ENCODE measurements at places on chromosomes 3 and 15. TPM values are rescaled to one million over a fixed set of nuclear protein-coding genes. Genes with fewer than 3 reads are reported as not detected.
A peak's percentile ranks its signal among the peaks of the same experiment; 100 is the strongest.

DNA sequence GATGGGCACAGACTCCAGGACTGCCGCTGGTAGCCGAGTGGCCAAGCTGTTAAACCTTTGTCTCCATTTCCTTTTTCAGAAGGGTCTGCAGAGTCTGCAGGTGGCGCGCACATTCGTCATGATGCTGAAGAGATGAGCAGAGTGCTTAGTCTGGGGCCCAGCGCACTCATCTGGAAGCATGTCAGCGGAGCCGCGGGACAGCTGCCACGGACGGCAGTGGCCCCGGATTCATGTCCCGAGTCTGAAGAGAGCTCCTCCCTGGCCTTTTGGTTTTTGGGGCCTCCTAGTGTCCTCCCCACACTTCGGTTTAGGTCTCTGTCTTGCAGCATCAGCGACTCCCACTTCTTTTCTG, 42.6 kb downstream of the KLHL25 start:
- no peak for DNase-seq

- DNase-seq, result no peak
These were observed 269.5 kb upstream of the GBE1 start for GRCh38 chr3:82030916-82031315.

DNA sequence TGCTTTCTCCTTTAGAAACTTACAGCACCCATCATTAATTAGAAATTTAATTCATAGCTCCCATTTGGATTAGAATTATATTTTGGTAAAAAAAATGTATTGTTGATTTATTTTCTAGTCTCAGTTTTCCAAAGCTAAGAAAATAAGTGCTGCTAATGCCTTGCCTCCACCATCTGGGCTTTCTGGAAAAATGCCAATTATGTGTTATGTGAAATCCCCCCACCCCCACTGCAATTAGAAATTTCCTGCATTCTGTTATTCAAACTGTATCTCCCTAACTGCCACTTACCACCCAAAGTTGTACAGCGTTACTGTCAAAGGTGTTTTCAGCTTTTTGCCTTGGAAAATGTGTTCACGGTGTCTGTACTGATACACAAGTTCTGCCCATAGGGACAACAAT, 617.2 kb upstream of the UBE2E2 start:
- DNase-seq, result no peak

- no peak for DNase-seq
These were observed 51.9 kb downstream of the ZBTB20 start for GRCh38 chr3:115095236-115095635.

GRCh38 chr3:65749066-65749465, 289.7 kb downstream of the MAGI1 start:
- DNase-seq, result no peak

DNA sequence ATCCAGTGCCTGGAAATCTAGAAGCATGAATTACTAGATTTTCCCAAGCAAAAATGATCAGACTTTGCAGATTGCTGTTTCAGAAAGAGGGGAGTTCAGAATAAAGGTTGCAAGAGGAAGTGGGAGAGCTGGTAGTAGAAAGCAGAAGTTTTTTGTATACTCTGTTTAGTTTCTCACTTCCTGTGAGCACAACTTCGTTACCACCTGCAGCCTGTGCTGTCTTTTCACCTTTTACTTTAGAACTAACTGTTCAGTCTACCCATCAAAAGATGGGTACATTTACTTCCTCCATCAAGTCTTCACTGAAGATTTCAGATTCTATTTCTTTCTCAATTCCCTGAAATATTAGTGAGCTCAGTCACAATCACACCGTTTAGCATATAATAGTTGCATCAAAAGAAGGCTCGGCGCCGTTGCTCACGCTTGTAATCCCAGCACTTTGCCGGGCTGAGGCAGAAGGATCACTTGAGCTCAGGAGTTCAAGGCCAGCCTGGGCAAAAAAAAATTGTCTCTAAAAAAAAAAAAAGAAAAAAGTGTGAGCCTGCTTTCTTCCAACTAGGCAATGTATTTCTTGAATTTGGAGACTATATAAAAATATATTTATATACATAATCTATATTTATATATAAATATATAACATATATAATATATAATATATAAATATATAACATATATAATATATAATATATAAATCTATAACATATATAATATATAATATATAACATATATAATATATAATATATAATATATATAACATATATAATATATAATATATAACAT, 1.8 kb upstream of the CEP97 start:
- no peak for DNase-seq

DNA sequence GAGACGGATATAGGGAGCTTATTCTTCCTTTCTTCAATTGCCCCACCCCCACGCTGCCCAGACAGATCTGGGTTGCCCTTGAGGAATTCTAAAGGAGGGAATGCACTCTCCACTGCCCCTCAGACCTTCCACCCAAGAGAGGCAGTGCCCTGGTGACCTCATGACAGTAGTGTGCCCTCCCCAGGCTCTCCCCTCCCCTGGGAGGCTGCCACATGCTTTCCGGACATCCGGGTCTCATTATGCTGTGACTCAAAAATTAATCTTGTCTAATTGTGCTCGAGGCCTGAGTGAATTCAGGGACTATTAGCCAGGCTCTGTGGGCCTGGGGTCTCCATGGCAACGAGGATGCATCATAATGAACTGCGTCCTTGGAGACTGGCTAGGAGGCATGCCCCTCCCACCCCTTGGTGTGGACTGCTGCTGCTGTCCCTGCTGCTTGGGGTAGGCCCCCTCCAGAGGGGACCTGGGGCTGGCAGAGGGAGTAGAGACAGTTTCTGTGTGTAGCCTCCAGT, 20.8 kb downstream of the CORO2B start:
- DNase-seq, result no peak

GRCh38 chr3:169581633-169582032, 81.9 kb downstream of the MECOM start:
- no peak for DNase-seq

DNA sequence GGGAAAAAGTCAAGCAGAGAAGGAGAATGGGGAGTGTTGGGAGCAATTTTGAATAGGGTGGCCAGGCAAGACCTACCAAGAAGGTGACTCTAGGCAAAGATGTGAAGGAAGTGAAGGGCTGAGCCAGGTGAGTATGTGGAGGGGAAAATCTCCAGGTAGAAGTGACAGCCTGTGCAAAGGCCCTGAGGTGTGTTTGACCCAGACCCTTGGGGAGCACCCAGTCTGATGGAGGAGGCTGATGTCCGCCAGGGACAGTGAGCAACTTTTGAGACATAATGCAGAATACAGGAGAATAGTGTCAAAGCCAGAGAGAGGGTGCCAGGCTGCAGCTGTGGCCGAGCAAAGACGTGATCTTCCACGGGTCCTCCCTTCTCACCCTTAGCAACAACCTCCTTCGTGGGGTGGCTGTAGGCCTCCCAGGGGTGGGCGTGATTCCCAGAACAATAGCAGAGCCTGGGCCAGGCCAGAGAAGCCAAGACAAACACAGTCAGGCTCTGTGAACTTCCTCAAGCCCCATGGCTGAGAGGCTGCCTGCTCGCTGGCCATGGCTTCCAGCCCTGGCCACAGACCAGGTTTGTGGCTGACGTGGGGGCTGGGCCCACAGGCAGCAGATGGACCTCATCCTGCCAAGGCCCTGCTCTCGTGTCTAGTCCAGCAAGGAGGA, 58.1 kb downstream of the SLC6A6 start:
- peak; percentile 55 for DNase-seq

DNA sequence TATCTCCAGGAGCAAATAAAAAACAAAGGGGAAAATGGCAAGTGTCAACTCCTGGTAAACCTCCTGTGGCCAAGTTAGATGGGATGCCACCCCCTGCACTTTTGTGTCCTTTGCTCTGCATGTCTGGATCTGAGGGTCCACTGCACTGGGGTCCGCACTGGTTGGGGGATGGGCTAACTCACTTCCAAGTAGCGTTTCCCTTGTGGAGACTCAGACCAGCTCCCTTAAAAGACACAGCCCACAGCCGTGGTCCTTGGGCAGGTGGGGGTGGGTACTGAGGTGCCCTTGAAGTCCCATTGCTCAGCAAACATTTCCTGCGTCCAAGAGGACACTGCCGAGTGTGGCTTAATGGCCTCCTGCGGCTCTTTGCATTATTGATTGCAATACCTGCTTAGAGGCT, 188.2 kb downstream of the MEGF11 start:
- no peak for DNase-seq

DNA sequence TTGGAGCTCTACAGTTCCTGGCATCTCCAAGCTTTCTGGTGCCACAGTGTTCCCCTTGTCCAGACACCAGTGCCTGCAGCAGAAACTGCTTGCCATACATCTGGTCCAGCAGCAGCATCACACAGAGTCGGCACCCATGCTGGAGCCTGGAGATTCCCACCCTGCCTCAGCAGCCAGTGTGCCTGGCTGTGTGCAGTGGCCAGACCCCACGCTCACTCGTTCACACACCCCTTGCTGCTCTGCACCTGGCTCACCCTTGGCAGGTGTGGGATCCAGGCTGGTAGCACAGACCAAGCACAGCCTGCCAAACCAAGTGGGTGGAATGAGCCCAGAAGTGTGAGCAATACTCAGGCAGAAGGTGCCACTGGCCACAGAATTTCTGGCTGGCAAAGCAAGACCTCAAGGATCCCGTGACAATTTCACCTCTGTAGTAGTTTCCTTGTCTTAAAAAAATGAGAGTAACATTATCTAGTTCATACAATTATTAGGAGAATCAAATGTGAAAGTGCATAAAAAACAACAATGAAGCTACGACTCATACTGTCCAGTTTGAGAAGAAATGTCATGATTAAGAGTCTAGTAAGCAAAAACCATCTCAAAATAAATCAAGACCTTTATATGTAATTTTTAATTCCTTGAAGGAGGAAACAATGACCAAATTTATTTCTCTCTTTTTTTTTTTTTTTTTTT, 22.9 kb upstream of the ZBED2 start:
- DNase-seq, result no peak

- DNase-seq, result no peak
These were observed 511.2 kb downstream of the MECOM start for GRCh38 chr3:169152319-169152718.

- DNase-seq, result no peak
These were observed 2.4 kb upstream of the CYP1A1 start for GRCh38 chr15:74727727-74728126.

GRCh38 chr3:58404396-58404795, 29.2 kb downstream of the PDHB start:
- DNase-seq, result no peak

DNA sequence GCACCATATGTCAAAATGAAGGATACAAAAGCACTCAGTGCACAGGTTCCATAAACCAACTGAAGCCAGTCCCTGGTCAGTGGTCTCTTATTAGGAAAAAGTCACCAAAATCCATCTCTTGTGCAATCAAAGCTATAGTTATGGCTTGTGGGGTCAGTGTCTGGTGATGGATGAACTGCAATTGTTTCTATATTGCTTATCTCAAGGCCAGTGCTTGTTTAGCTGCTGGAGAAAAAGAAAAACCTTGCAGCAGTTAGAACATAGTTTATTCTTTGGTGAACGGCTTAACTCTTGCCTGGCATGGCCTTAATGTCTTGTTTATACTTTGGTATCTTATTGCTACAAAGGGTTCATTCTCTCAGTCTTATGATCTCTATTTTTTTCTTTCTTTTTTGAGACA, 2.9 kb upstream of the UQCRC1 start:
- no peak for DNase-seq

DNA sequence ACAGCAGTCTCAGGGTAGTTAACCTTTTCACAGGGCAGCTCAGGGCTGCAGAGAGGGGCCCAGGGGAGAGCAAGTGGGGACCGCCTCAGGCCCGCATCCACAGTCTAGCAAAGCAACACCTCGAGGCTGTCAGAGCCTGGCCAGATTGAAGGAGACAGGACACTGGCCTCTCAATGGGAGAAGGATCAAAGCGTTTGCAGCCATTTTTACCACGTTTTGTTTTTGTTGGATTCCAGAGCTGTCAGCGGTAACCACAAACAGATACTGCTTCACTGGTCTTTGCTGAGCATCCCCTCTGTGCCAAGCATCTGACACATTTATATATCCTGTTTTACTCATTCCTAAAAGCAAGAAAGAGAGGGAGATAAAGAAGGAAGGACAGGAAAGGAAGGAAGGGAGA, 153.8 kb downstream of the SHQ1 start:
- no peak for DNase-seq

BAHD1 gene
- 10.9 TPM for polyA plus RNA-seq

BNIP2 gene
- 107 TPM for polyA plus RNA-seq

AMIGO3 gene
- polyA plus RNA-seq, result 0.13 TPM

SEMA7A gene
- polyA plus RNA-seq, result 1.7 TPM

GRK7 gene
- polyA plus RNA-seq, result not detected

EOMES gene
- polyA plus RNA-seq, result 0.84 TPM

ZBTB47 gene
- 7.1 TPM for polyA plus RNA-seq

AHSG gene
- polyA plus RNA-seq, result not detected

IGSF10 gene
- polyA plus RNA-seq, result 0.79 TPM

HAUS2 gene
- 15.7 TPM for polyA plus RNA-seq

GPR176 gene
- 8.1 TPM for polyA plus RNA-seq

HYKK gene
- polyA plus RNA-seq, result 5.7 TPM
